ENCODE measurements at places on chromosomes 1 and 21.

- no peak for DNase-seq
Observed at GRCh38 chr1:113605146-113605545, 154.1 kb downstream of the PHTF1 start.

- no peak for DNase-seq
Observed at GRCh38 chr1:152182944-152183361, 23.9 kb upstream of the RPTN start.

- DNase-seq: no peak
Observed at GRCh38 chr1:59990470-59990869, 63.9 kb upstream of the CYP2J2 start.

DNA sequence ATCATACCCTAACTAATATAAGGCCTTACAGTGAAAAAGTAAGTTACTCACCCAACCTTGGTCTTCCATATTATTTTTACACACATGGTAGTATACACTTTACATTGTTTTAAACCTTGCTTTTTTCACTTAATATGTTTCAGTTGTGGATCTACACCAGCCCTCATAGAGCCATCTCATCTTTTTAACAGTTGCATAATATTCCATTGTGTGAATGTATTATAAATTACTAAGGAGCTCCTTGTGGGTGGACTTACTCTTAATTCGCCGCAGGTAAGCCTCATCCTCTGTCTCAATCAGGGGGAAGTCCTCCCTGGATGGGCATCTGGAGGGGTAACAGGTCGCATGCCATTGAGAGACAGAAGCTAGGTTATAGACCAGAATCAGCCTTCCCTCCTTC is 13.2 kb downstream of the RXFP4 start:
- DNase-seq: no peak
